HCT116 (cell line): ENCODE measurements at places on chromosomes 13 and 19. TPM values are rescaled to one million over a fixed set of nuclear protein-coding genes. Genes with fewer than 3 reads are reported as not detected.

DNA sequence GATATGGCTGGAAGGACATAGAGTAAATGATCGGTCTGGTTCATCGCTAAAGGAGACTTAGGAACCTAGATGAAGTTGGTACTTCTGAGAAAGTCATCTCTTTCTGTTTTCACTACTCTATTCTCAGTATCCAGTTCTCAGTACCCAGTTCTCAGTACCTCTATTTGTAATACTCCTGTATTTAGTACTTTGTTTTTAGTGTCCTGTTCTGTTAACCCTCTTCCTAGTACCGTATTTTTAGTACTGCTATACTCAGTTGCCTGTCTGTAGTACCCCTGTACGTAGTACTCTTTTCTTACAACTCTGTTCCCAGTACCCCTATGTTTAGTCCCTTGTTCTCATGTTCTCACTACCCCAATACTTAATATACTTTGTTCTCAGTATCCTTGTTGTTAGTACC, 1.2 kb downstream of the RFXAP start:
- no peak for DNase-seq

DNA sequence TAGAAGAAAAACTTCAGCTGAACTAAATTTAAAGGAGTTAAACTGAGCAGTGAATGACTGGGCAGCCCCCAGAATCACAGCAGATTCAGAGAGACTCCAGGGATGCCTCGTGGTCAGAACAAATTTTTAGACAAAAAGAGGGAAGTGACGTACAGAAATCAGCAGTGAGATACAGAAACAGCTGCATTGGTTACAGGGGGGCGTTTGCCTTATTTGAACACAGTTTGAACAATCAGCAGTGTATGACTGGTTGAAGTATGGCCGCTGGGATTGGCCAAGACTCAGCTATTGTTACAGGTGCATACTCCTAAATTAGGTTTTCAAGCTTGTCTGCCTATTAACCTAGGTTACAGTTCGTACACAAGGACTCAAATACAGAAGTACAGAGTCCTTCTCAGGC, 2.2 kb upstream of the SPRYD7 start:
- DNase-seq = no peak

The KCNC3 gene
- total RNA-seq = 6.9 TPM

DNA sequence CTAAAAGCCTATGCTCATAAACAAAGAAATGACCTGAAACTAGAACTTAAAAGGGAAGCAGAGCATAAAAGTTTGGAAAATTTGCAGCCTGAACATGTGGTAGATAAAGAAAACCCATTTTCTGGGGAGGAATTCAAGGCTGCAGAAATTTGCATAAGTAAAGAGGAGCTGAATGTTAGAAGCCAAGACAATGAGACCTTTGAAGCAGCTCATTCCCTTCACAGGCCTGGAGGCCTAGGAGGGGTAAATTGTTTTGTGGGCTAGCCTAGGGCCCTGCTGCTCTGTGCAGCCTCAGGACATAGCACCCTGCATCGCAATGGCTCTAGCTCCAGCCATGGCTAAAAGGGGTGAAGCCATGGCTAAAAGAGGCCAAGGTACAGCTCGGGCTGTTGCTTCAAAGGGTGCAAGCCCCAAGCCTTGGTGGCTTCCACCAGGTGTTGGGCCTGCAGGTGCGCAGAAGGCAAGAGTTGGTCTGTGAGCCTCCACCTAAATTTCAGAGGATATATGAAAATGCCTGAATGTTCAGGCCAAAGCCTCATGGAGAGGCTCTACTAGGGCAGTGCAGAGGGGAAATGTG, 38.3 kb downstream of the ZIC2 start:
- DNase-seq = no peak

GRCh38 chr19:49200238-49200862, 42.8 kb downstream of the TRPM4 start:
- DNase-seq = no peak

DNA sequence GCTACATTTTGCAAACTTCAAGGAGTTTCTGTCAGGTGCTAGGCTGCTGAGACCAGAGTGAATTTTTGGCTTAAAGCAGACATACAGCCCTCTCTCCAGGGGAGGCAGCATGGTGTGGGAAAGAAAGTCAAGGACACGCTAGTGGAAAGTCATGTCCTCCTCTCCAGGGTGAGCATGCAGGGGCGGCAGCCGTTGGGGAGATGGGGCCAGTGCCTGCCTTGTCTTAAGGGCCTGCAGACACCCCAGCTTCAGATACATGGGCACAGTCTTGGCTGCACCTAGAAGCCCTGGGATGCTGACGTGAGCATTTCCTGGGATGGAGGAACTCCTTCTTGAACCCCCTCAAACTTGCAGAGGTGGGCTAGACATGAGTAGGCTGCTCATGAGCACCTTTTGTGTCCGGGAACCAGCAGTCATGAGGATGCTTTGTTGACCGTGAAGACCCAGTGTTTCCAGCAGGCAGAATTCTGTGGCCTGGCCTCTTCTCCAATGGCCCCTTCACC, 43.3 kb upstream of the PEPD start:
- DNase-seq = no peak

DNA sequence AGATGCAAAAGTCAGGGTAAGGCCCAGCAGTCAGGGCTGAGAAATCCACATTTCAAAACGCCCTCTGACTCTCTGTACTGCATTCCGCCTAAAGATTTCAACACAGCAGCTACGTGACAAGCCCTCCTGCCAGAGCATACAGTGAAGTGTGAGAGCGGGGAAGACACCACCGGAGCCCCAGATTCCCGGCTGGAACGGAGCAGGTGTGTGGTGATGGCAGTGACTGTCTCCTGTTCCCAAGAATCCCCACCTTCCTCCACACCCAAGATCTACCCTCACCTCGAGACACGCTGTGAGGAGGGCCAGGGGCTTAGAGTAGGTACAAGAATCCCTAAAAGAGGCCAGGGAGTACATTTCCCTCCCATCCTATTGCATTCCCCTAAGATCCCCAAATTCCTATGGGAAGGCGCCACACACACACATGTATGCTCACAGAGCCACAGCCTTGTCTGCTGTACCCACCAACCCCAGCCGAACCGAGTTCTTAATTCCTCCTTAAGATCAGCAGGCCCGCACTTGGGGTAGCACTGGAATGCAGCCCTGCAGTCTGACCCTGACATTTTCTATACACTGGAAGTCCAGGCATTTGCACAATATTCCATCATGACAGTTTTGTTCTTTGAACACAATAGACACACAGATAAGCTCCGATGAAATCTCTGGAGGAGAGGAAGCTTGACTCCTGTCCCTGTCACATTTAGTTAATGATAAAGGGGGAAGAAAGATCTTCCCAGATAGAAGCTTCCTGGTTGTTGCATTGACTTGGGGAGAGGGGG, 102.9 kb downstream of the FOXO1 start:
- no peak for DNase-seq

DNA sequence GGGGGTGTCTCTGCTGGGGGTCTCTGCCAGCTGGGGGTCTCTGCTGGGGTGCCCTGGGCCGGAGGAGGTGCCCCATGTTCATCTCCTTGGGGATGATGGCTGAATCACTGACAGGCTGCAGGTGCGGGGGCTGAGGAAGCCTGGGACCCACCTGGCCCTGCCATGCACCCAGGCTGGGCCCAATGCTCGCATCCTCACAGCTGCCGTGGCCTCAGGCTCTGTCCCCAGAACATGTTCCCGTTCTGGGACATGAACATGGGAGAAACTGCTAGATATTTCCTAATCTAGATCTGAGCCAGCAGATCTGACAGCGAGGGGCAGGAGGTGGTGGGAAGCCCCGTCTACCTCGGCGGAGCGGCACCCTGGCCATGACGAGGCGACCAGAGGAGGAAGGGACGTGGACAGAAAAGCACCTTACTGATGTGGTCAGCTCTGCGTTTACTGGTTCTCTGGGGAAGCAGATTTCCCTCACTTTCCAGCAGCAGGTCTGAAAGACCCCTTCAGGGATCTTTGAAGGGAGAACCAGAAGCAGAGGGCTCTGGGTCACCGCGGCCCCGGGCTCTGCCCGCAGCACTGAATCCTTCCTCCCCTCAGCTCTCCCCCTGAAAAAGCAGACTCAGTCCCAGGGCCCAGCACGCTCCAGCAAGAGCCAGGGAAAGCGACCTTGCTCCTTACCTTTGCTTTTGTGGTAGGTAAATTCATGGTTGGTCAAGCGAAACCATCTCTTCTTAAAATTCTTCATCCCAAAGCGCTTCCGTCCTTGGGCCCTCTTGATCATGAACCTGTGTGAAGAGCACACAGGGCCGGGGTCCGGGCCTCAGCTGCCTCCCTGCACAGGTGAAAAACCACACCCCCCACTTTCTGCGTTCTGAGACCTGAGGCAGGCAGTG, 26.5 kb upstream of the C13orf46 start:
- DNase-seq = no peak

DNA sequence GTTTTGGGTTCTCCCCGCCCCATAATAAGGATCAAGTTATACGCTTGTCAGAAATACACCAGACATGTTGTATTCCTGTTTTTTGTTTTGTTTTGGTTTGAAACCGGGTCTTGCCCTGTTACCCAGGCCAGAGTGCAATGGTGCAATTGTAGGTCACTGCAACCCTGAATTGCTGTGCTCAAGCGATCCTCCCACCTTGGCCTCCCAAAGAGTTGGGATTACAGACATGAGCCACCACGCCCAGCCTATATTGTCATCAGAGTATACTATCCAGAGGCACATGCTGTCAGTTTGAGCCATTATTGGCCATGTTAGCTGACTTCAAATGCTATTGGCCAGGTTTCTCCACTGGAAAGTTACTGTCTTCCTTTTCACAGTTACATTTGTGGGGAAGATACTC, 9.8 kb downstream of the SAFB start:
- DNase-seq = no peak

The NDFIP2 gene
- total RNA-seq = 49.6 TPM

DNA sequence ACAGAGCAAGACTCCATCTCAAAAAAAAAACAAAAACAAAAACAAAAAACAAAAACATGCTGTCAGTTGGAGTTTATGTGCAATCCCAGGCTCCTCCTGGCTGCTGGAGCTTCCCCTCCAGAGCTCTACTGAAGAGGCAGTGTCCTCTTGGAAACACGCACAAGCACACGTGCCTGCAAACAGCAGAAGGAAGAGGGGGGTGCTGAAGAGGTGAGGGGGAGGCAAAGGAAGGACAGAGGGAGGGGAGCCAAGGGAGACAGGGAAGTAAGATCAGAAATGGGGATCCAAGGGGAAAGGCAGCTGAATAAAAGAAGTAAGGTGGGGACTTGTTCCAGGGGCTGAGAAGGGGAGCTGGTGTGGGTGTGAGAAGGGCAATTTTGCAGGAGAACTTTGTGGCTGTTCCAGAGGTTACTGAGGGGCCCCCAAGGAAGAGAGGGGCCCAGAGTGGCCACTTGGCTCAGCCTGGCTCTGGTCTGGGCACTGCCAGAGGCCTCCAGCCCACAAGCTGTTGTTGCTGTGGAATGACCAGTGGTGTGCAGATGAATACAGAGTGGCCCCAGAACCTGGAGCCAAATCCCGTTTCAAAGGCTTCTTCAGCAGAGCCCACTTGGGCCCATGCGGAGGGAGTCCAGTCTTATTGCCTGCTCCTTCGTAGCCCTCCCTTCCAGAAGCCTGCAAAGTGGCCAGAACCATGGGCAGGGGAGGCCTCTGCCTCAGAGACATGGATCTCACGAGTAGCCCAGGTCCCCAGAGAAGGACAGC, 34.4 kb downstream of the LYL1 start:
- no peak for DNase-seq

- DNase-seq = no peak
Measured at GRCh38 chr13:65915195-65915594, 1314.9 kb downstream of the PCDH9 start.

The SHISA7 gene
- not detected for total RNA-seq

DNA sequence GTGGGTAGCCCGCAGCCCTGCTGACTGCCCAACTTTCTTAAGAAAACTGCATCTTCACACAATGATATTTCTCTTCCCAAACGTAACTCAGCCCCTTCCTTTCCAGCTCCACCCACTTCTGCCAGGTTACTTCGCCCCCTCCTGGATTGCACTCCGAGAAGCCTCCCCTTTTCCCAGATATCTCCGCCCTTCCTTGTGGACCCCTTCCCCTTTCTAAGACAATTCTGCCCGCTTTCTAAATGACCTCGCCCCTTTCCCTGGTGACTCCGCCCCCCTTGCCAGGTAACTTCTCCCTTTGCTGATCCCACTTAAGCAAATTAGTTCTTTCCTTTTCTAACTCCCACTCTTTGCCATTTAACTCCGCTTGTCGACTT, 2.6 kb downstream of the VSIG10L start:
- no peak for DNase-seq

GRCh38 chr13:113295776-113296175, 1.3 kb upstream of the LAMP1 start:
- DNase-seq = no peak

DNA sequence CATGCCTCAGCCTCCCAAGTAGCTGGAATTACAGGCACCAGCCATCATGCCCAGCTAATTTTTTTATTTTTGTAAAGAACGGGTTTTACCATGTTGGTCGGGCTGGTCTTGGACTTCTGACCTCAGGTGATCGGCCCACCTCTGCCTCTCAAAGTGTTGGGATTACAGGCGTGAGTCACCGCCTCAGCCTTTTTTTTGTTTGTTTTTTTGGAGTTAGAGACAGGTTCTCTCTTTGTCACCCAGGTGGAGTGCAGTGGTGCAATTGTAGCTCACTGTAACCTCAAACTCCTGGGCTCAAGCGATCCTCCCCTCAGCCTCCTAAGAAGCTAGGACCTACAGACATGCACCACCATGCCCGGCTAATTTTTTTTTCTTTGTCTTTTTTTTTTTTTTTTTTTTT, 15.6 kb upstream of the NOTCH3 start:
- no peak for DNase-seq

DNA sequence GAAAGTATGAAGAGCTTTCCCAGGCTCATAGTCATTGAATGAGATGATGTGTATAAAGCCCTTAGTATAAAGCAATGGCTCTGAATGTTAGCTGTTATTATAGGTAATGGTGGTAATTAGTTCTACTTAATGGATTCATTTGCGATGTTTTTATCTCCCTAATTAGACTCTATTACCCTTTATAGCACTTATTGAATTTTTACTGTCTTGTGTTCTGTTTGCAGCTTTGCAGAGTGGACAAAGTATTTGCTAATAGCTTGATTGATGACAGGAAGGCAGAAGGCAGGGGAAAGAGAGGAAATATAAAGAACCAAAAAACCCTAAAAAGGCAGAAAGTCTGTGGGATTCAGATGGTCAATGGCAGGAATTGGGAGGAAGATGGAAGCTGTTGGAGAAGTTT, 524.4 kb upstream of the SPRY2 start:
- DNase-seq = no peak

DNA sequence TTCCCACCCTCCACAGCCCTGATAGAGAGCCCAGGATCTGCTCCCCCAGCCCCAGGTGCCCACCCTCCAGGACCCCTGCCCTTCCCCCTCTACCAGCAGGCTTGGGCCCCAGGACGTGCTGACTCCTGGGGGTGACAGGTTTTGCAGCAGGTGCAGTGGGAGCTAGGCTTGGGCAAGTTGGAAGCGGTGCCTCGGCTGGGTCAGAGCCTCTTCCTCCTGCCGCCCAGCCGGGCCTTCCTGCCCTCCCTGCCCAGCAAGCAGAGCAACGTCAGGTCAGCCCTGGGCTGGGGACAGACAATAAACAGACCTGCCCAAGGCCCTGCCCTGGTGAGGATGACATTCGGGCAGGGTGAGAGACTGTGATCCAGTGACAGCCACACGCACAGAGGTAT, 9.2 kb upstream of the NCCRP1 start:
- no peak for DNase-seq

GRCh38 chr13:85631801-85632200, 167.4 kb downstream of the SLITRK6 start:
- DNase-seq = no peak
